ENCODE measurements at places on chromosomes 12 and 14. TPM values are rescaled to one million over a fixed set of nuclear protein-coding genes. Genes with fewer than 3 reads are reported as not detected.

- no peaks in the 10 kb centered on the region for H3K4me1 ChIP-seq
- no peak overlapping the region for H3K4me3 ChIP-seq
- no peak overlapping the region for H3K27ac ChIP-seq
- H3K27me3 ChIP-seq = no peaks in the 10 kb centered on the region
- no peaks in the 10 kb centered on the region for H3K36me3 ChIP-seq
Observed at GRCh38 chr14:85852906-85853305, 323.0 kb downstream of the FLRT2 start.

DNA sequence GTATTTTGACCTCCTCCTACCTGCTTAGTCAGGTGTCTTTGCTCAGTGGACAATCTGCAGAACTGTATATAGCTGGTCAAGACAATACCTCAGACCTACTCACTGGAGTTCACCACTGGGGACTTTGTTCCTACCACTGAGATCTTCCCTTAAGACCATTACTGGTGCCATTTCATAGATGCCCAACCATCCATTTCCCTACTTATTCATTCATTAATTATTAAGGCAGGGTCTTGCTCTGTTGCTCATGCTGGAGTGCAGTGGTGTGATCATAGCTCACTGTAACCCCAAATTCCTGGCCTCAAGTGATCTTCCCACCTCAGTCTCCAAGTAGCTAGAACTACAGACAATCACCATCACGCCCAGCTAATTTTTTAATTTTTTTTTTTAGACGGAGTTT is 22.8 kb upstream of the CRADD start:
- no peak overlapping the region for H3K4me3 ChIP-seq
- DNase-seq = no peak
- H3K4me1 ChIP-seq = no peaks in the 10 kb centered on the region

GRCh38 chr12:78916845-78917480 is 52.4 kb downstream of the SYT1 start:
- H3K36me3 ChIP-seq = no peaks in the 10 kb centered on the region
- no peak overlapping the region for H3K4me3 ChIP-seq
- H3K27ac ChIP-seq = no peak overlapping the region
- no peaks in the 10 kb centered on the region for H3K4me1 ChIP-seq
- DNase-seq = no peak

- no peaks in the 10 kb centered on the region for H3K36me3 ChIP-seq
- DNase-seq = no peak
- H3K4me3 ChIP-seq = no peak overlapping the region
- no peaks in the 10 kb centered on the region for H3K4me1 ChIP-seq
- H3K27ac ChIP-seq = no peak overlapping the region
Observed at GRCh38 chr14:79369359-79370332, 841.7 kb downstream of the DIO2 start.

- H3K36me3 ChIP-seq = no peaks in the 10 kb centered on the region
- H3K27me3 ChIP-seq = no peaks in the 10 kb centered on the region
- no peak overlapping the region for H3K4me3 ChIP-seq
- H3K4me1 ChIP-seq = no peaks in the 10 kb centered on the region
- no peak for DNase-seq
Observed at GRCh38 chr14:70282666-70283065, 76.8 kb downstream of the COX16 start.

Gene CLEC9A
- total RNA-seq = not detected

Gene LAG3
- total RNA-seq = 1.9 TPM

Gene LRRC10
- not detected for total RNA-seq

Gene NTN4
- 94.6 TPM for total RNA-seq

All from upper lobe of left lung (tissue), 6 donors.